ENCODE measurements at places on chromosomes 2 and 18.
A peak's percentile ranks its signal among the peaks of the same experiment; 100 is the strongest.

DNA sequence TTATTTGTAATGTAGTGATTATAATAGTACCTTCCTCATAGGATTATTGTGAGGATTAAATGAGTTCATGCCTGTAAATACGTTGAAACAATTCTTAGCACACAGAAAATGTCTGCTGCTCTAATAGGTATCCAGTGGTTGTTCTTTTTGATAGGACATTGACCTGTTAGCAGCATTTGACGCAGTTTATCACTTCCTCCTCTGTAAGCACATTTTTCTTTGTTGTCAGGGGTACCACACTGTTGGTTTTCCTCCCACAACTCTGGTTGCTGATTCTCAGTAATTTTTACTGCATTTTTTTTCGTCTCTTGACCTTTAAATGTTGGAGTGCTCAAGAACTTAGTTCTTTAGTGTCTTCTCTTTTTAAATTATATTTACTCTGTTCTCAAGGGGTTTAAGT is 15.4 kb downstream of the PPM1B start:
- DNase-seq: no peak

DNA sequence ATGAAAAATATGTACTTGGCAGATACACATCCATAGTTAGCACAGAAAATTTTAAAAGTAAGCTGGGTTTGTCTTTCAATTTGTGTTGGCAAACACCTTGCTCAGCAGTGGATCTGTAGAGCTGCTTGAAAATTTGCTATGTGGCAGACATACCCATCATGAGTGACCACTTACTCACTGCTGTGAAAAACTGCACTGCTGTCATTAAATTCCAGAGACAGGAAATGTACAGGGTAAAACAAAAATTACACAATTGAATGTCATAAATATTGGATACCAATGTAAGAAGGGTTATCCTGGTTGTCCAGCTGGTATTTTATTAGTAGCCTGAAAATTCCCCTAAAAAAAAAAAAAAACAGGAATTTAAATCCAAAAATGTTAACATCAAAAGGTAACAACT is 24.5 kb downstream of the NIF3L1 start:
- no peak for DNase-seq

- no peak for DNase-seq
Observed at GRCh38 chr2:105100046-105100840, 62.4 kb downstream of the MRPS9 start.

DNA sequence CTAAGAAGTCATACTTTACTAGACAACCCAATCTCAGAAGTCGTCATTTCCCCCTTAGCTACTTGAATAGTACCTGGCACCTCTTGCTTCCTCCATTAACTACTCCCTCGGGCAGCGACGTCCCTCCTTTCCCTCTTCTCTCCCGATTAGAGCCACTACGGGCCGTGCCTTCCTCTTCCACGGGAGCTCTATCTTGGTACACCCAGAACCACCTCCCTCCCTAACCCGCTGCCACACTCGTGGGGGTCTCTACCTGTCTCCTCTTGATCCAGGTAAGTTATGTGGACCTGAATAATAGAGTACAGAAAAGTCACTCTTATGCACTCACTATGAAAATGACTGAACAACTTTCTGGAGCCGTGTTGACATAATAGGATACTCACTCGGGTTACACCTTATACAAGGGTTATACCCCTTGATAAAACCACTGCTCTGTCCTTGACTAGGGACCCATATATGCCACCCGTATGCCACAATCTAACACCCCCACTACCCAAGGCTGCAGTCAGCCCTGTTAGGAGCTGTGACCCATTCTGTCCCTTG is 595 bp upstream of the HDHD2 start:
- DNase-seq: no peak

GRCh38 chr2:28648147-28648546 is 103.5 kb upstream of the PPP1CB start:
- no peak for DNase-seq

DNA sequence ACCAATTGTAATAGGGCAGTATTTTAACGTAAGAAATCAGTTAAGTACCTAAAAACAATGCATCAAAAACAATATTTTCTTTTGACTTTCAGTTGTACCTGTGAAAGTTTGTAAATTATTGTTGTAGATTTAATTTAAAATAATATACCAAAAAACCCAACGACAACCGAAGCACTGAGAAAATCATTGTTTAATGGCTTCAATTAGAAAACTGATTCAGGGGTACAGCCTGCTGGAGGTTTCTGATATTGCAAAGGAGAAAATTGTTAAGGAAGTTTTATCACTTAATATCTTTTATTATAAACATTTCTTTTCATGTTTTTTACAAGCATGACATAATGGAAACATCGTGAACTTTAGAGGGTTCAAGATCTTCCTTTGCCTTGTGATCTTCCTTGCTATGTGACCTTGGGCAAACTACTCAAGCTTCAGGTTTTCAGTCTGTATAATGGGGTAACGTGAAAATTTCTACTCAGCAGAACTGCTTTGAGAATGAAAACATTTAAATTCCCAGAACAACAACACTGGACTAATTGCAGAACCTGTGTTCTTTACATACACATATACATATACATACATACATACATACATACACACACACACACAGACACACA is 76.3 kb upstream of the GLS start:
- DNase-seq: peak; percentile 10

- DNase-seq: no peak
Observed at GRCh38 chr18:9574473-9575115, 39.8 kb downstream of the PPP4R1 start.

DNA sequence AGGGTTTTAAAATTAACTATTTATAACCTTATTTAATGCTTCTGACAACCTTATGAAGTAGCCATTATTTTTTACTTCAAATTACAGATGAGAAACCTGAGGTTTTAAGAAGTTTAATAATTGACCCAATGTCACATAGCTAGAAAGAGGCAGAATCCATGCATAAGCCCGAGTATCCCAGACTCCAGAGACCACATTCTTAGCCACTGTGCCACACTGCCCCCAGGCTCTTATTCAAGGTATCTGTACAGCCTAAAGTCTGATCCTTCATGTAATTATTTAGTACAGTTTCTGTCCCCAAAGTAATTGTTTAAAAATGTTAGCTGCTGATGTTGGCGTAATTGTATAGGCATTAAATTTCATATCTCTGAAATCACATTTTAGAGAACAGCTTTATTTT is 124.7 kb upstream of the LRRTM1 start:
- no peak for DNase-seq

GRCh38 chr2:178584666-178585065 is 104.4 kb downstream of the PLEKHA3 start:
- no peak for DNase-seq

GRCh38 chr2:75498907-75499306 is 61.8 kb downstream of the EVA1A start:
- no peak for DNase-seq

DNA sequence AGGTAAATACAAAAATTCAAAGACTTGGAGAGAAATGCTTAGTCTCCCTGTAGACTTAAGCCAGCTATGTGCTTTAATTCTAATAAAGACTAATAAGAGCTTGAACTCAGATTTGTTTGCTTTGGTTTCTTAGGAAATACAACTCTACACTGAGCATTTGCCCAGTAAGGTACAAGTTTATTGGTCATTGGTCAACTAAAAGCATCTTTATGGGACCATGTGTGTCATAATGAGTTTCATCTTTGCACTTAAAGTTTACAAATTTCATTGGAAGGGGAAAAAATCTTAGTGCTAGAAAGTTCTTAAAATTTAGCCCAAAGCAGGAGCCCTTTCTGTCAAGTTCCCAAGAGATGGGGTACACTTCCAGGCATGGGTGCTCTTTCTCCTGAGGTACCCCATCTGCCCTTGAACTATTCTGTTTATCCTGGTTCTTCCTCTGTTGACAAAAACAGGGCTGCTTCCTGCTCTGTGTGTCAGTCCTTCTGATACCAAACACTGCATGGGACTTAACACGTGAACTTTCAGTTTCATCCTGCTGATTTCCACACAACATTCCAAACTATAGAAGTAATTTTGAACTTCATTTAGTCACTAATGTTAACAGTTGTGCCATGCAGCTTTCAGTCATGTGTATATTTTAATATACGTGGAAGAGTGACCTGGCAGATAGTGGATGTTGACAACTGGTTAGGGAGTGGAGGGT is 200.2 kb downstream of the TPGS2 start:
- DNase-seq: no peak

DNA sequence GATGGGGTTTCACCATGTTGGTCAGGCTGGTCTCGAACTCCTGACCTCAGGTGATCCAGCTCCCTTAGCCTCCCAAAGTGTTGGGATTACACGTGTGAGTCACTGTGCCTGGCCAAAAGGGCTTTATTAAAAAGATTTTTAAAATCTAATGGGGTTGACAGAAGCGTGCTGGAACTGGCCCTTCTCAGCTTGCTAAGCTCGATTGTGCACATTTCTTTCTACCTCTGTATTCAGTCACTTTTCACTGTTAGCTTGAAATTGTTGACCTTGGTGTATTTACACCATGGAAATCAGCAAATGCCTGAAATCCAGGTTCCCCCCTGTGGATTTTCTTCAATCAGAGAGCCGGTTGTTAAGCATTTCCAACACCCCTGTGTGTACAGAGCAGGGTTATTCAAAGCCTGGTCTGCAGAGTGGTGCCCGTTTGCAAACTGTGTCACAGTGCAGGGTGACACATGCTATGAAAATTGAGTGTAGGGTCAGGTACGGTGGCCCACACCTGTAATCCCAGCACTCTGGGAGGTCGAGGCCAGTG is 140.2 kb downstream of the TGIF1 start:
- no peak for DNase-seq

DNA sequence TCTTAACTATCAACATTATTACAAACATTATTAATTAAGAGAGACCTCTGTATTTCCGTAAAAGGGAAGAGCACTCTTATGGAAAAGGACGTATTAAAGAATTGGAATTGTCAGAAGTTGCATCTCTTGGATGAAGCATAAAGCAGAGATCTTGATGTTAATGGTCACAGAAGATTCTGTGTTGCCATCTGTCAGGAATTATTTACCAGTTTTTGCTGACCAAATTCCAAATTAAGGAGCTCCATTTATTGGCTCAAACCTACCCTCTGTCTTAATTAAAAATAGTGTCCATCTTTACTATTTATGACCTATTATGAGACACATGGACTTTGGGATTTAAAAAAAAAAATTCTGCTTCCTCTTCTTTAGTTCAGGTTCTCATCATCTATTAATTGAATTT is 232.1 kb downstream of the ARHGAP15 start:
- no peak for DNase-seq

Measured in fibroblast of the conjunctiva (primary cell).